A673 (cell line): ENCODE measurements at places on chromosomes 5 and 9.

DNA sequence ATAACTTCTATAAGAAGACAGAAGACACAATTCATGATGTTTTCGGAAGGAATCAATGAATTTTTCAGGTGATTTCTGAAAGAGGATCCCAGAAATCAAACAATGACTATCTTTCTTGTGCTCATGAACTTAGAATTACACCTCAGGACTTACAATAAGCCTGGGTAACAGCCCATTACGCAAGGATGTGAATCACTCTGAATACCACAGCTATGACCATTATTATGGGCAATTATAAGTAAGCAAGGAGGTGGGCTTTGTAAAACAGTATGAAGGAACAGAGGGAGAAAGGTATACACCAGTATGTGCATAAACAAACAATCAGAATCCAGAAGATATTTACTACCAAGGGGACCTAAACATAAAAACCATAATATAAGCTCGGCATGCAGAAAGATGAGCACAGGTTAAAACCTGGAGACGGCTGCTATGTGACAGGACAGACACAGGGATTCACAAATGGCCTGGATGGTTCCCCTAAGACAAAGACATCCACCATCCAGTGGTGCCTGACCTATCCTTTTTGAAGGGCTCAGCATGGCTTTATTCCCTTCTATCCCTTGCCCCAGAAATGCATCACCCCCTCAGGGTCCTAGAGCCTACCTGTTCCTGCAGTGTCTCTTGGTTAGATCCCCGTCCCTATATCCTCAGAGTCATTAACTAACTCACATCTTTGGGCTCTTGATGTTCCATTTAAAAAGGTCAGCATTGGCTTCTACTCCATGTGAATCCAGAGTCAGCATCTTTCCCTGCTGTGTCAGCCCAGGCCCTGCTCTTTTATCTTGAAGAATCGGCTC lies 21.8 kb upstream of the PPP2CA start:
- no peak for DNase-seq

DNA sequence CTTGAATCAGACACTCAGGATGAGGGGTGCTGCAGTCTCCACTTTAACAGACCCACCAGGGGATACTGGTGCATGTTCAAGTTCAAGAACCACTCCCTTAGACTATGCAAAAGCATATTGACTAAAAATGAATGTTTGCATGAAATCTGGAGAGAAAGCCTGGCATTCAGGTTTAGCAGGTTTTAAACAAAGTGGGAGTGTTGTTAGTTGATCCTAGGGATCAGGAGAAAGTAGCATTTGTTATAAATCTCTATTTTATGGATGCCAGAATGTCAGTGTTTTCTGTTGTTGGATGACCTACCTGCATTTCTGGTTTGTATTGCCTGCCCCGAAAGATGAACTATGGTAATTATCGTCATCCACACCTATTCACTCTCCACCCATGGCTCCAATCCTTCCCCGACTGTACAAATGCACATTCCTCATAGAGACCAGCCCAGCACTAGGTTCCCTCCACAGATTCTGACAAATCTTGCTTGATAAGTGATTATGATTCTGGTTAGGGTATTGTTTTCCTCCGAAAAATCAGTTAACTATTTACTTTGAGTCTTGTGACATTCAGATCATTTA lies 17.2 kb downstream of the TMEM252 start:
- no peak for DNase-seq

DNA sequence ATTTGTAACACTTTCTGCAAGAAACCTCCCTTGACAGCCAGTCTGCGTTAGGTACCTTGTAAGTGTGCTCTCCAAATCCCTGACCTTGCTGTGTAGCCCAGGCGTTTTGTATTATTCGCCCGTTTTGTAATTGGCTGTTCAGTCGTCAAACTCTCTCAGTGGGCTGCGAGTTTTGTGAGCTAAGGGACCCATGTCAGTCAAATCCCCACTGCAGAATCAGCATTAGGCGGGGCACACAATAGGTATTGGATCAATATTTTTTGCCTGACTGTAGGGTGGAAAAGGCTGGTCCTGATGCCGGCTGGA lies 665 bp downstream of the DNAJC18 start:
- DNase-seq, result no peak

GRCh38 chr9:117739206-117739605 lies 35.0 kb downstream of the TLR4 start:
- DNase-seq, result no peak

- no peak for DNase-seq
These were observed 1.0 kb upstream of the PTCH1 start for GRCh38 chr9:95517559-95518425.

GRCh38 chr9:90974016-90974415 lies 172.4 kb downstream of the SYK start:
- no peak for DNase-seq

GRCh38 chr5:132799392-132799791 lies 13.7 kb upstream of the SOWAHA start:
- no peak for DNase-seq

- DNase-seq, result peak; percentile 87
These were observed 118.0 kb downstream of the ESM1 start for GRCh38 chr5:54867310-54867944.

- DNase-seq, result no peak
These were observed 488.1 kb upstream of the PAPPA start for GRCh38 chr9:115665519-115665918.

GRCh38 chr5:83530193-83530592 lies 58.6 kb downstream of the VCAN start:
- no peak for DNase-seq

DNA sequence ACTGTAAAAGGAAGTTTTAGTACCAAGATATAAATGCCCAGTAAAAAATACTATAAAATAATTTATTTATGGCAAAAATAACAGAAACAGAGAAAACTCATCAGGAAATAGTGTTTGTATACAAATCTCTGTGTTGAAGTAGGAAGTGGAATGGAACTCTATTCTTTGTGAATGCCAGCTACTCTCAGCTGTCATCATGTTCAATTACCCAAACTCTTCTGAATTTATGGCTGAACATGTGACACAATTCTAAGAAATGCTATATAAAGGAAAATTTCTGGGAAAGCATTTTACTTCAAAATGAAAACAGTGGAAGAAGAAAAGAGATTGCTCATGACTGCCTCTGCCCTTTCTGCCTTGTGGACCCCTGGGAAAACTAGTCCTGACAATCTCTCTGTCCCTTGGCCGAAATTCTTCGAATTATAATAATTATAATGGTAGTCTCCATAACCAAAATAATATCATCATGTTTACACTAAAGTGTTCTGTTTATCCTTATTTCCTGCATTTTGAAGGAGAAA lies 522.3 kb upstream of the ST8SIA4 start:
- DNase-seq, result no peak

- DNase-seq, result peak; percentile 46
These were observed 55.6 kb upstream of the LMX1B start for GRCh38 chr9:126558051-126558665.

DNA sequence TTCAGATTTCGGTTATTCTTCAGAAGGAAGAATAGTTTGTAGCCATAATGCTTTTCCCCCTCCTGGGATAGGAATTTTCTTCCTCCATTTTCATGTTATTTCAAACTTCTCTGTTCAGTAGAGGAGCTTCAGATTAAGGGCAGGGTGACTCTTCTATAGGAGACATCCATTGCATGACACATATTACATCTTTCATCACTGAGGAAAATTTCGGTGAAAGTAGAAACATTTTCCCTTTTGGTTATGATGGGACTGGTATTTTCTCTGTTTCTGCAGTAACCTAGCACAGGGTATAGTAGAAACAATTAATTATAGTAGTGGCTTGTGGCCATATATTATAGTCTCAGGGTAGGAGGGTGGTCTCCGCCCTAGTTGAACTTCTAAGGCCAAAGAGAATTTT lies 1.1 kb downstream of the IPO11 start:
- no peak for DNase-seq

DNA sequence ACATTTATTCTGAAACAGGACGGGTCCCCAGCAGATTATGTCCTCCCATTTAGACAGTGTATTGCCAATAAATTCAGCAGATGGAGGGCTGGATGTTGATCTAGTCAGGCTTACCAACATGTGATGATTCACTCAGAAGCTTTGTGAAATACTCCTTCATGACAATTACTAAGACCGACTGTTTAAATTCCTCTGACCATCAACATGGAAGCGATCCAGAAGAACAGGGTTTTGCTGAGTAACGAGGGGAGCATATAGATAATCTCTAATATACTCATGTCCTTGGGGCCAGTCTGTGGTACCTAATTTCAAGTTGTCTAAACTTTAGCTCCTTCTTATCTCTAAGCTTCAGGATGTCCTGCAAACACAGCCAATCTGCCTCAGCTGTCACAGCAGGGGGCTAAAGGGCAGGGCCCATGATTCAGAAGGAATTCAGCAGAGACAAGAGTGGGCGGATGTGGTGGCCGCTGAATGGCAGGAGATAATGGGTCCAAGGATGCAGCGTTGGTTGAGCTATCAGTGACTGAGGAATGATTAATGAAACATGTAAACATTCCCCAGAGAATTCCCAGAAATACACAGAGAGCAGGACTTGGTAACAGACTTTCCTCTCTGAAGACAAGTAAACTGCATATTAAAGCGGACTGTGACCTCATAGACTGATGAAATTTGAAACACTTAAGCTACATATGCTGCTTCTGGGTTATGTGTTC lies 109.4 kb downstream of the ANKRD55 start:
- DNase-seq, result peak; percentile 70

- no peak for DNase-seq
These were observed 338.1 kb upstream of the SMC2 start for GRCh38 chr9:103755986-103756385.

DNA sequence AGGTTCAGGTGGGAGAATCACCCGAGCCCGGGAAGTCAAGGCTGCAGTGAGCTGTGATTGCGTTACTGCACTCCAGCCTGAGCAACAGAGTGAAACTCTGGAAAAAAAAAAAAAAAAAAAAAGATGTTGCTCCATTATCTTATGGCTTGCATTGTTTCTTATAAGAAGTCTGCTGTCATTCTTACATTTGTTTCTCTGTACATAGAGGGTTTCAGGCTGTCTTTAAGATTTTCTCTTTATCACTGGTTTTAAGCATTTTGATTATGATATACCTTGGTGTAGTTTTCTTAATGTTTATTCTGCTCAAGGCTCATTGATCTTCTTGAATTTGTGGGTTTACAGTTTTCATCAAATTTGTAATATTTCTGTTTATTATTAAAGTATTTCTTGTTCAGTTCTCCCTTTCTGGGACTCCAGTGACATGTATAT lies 35.2 kb downstream of the MVB12B start:
- no peak for DNase-seq

- DNase-seq, result no peak
These were observed 114.0 kb upstream of the MTAP start for GRCh38 chr9:21688108-21689102.

- DNase-seq, result peak; percentile 77
These were observed 786 bp upstream of the NTNG2 start for GRCh38 chr9:132160802-132161742.

DNA sequence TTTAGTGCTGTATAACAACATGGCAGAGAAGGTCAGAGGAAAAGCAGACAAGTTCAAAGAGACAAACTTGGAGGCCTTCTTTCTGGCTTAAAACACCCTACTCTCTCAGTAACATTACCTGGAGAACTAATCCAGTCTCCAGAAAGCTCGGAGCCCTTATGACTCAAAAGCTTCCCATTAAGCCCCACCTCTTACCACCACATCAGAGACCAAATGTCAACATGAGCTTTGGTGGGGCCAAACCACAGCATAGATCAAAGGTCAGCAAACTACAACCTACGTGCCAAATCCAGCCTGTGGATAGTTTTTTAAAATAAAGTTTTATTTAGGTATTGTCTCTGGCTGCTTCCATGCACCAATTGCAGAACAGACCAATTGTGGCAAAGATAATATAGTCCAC lies 589.9 kb downstream of the DNAH5 start:
- no peak for DNase-seq

GRCh38 chr5:125215593-125215992 lies 469.2 kb upstream of the ZNF608 start:
- DNase-seq, result no peak

DNA sequence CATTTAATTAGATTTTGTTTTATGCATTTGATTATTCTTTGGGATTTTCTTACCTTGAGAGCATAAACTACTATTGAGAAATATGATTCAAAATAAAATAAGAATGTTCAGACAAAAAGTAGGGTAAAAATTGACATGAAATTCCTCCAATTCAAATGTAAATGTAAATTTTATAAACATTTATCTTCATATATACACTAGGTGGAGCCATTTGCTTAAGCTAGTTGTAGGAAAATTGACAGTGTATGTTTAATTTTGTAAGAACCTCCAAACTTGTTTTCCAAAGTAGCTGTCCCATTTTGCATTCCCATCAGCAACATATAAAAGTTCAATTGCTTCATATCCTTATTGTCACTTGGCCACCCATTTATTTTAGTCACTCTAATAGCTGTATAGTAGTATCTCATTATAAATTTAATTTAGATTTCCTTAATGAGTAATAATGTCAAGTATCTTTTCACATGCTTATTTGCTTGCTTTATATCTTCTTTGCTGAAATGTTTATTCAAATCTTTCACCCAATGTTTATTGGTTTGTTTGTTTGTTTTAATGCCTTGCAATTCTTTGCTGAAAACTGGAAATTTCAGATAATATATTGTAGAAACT lies 37.6 kb upstream of the SLCO6A1 start:
- peak; percentile 42 for DNase-seq

GRCh38 chr5:134327327-134327726 lies 39.6 kb downstream of the CDKL3 start:
- DNase-seq, result no peak

- no peak for DNase-seq
These were observed 787.7 kb upstream of the CDH6 start for GRCh38 chr5:30405821-30406220.

DNA sequence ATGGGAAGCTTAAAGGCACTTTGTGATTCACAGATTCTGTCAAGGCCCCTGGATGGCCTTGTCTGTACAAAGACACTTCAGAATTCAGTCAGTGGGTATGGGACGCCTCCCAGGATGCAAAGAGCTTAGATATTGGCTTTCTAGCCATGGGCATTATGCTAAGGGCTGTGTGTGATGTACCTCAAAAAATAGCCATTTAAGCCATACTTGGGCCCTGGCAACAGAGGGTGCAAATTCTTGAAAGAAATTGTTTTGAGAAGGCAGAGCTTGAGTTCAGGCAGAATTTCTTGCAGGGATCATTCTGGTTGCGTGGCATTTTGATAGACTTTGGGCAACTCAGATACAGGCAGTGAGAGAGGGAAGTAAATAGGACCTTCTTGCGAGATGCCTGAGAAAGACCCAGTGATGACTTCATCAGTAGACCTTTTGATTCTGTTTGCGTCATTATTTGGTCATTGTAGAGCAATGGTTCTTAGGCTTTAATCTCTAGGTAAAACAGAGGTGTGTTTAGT lies 3.9 kb downstream of the CYFIP2 start:
- no peak for DNase-seq
